Activated CD8-positive, alpha-beta T cell treated with anti-CD3 and anti-CD28 coated beads for 36 hours (primary cell): ENCODE measurements at places on chromosomes 1 and 21.

GRCh38 chr1:88701275-88701674 lies 17.2 kb downstream of the PKN2 start:
- no peak for DNase-seq

GRCh38 chr1:236039740-236040685 lies 24.9 kb downstream of the NID1 start:
- no peak for DNase-seq

DNA sequence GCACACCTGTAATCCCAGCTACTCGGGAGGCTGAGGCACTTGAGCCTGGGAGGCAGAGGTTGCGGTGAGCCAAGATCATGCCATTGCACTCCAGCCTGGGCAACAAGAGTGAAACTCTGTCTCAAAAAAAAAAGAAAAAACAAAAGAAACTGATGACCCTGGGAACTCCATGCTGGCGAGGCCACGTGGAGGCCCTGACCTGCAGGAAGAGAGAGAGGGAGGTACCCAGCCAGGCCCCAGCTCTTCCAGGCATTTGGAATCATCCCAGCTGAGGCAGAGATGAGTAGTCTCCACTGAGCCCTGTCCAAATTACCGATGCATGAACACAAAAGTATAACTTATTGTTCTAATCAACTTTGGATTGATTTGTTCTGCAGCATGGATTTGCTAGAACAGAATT lies 132.0 kb upstream of the ZBTB40 start:
- no peak for DNase-seq

DNA sequence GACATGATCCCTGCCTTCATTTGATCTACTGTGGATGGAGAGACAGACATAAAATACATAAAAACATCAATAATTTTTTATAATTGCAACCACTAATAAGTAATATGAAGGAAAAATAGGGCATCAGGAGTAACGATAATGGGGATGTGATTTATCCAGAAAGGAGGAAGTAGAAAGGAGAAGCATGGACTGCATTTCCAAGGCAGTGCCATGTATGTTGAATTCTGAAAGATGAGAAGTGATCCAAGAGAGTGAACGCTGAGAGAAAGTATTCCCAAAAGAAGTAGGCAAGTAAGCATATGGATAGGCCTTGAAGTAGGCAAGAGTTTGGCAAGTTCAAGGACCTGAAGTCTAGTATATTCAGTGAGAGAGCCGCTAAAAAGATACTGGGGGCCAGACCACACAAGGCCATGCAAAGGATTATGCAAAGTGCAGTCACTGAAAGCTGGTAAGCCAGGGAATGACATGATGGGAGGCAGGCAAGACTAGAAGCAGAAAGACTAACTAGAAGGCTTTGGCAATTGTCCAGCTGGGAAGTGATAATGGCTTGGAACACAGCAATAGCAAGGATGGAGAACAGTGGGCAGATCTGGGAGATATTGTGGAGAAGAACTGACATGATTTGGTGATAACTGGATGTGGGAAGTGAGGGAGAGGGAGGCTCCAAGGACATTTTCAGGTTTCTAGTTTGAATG lies 85.9 kb downstream of the TM2D1 start:
- DNase-seq = no peak

DNA sequence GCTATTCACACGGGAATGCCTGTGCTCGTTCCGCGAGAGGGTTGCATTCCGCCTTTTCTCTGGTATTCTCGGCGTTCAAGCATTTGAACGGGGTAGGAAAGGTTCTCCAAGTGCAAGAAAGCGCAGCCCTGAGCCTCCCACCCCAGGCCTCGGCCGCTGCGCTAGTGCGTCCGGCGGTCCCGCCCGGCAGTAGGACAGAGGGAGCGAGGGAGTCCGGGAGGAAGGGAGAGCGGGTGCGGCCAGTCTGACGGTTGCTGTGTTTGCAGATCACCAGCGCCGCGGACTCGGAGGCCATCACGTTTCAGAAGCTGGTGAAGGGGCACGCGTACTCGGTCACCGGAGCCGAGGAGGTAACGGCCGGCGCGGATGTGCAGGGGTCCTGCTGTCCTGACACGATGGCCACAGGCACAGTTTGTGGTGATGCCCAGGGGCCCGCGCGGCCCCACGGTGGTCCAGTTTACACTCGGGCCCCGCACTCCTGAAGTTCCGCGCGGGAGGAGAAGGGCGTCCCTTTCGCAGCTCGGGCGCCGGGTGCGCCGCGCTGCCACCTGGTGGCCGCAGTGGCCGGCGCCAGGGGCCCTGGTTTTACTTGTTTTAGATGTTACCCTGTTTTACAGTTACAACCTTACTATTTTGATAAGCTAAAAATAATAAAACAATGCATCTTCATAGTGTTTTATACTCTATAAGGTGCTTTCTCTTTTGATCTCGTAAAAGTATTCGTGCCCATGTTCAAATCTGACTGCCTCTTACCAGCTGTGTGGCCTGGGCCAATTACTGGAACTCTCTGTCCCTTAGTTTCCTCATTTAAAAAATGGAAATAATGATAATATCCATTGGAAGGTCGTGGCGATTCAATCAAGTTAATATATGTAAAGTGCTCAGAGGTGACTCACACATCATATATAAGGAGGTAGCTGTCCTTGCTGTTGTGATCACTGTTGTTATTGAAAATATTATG lies 36.7 kb downstream of the CAPN2 start:
- peak; percentile 70 for DNase-seq

DNA sequence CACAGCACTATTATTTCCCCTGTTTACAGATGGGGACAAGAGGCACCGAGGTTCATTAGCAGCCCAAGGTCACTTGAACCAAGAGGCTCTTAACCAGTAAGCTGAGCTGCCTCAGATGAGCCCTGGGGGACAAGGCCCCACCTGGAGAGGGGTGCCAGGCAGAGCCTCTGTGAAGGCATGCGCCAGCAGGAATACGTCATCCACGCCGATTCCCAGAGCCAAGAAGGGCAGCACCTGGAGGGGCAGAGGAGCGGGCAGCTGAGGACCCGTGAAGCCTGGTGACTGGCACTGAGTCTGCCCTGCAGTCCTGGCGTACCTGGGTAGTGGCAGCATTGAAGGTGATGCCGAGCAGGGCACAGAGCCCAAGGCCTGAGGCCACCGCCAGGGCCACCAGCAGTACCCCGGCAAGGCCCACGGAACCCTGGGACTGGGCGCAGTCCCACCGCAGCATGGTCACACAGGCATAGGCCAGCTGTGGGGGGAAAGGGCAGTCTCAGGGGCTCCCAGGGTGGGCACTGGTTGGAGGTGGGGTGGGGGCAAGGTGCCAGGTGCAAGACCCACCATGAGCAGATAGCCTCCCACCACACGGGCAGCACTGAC lies 14.1 kb downstream of the PTCH2 start:
- no peak for DNase-seq

DNA sequence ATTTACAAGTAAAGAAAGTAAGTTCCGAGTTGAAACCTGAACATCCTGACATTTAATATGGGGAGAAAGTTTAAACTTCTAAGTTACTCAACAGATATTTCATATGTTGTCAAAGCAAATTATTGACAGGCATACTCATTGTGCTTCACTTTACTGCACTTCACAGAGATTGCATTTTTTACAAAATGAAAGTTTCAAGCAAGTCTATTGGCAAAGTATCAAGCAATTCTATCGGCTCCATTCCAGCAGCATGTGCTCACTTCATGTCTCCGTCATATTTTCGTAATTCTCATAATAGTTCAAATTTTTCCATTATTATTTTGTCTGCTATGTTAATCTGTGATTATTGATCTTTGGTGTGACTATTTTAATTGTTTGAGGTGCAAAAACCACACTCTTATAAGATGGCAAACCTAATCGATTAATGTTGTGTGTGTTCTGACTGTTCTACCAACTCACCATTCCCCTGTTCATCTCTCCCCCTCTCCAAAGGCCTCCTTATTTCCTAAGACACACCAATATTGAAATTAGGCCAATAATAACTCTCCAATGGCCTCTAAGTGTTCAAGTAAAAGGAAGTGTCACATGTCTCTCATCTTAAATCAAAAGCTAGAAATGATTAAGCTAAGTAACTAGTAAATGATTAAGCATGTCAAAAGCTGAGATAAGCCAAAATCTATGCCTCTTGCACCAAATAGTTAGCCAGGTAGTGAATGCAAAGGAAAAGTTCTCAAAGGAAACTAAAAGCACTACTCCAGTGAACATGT lies 68.2 kb upstream of the BCL9 start:
- DNase-seq = no peak

- no peak for DNase-seq
Observed at GRCh38 chr1:54653036-54653435, 11.4 kb downstream of the MROH7 start.
